Activated naive CD8-positive, alpha-beta T cell treated with anti-CD3 and anti-CD28 coated beads, Interleukin-2, amount 50 U/mL, for 24 hours (primary cell): ENCODE measurements at places on chromosomes 3 and 15.

GRCh38 chr3:116341381-116341780 lies 103.9 kb downstream of the LSAMP start:
- no peak for DNase-seq

- DNase-seq, result peak; percentile 11
These were observed 37.6 kb upstream of the WDR49 start for GRCh38 chr3:167691366-167691765.

DNA sequence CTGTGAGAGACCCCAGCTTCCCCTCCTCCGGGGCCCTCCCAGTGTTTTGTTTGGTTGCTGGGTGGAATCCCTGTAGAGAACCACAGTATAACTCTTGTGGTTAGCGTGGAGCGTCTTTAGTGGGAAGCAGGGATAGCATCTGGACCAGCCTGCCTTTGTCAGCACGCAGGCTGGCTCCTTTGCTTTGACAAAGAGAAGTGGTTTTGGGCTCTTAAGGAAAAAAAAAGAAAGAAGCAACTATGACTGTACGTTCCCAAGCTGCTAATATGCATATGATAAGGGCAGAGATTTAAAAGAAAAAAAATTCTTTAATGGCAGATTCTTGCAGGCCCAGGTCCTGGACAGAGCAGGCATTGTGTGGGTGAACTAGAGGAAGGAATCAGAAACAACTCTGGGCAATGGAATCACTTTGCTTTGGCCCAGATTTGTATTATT lies 340.8 kb upstream of the CTDSPL start:
- no peak for DNase-seq

- DNase-seq, result no peak
These were observed 33.8 kb downstream of the MFSD1 start for GRCh38 chr3:158835631-158836030.

DNA sequence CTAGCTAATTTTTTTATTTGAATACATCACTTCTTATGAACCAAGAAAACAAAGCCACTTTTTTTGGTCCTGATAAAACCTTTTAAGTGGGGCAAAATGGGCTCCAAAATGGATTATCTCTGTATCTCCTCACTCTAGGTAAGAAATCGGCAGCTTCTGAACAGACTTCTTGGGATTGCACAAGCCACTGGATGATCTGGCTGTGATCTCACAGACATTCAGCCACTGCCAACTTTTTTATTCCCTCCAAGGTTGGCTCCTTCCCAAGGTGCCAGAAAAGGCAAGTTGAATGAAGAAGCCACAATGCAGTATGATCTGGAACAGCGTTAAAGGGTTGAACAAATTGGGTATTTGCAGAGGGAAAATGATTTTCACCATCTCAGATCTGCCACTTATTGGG lies 73.2 kb downstream of the PRICKLE2 start:
- DNase-seq, result no peak

DNA sequence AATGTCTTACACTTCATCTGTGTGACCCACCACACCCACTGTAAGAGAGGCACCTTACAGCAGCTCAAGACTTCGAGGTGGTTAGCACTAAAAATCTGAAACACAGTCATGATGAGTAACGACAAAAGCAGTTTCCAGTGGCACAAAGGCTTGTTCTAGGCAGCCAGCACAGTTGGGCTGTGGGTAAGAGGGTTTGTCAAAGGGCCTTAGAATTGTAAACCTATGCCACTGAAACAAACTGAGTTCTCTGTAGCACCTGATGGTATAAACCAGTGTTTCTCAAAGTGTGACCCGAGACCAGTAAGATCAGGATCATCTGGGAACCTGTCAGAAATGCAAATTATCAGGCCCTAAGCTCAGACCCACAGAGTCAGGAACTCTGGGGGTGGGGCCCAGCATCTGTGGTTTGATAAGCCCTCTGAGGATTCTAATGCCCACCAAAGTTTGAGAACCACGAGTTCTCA lies 36.5 kb downstream of the DAPK2 start:
- DNase-seq, result peak; percentile 60

DNA sequence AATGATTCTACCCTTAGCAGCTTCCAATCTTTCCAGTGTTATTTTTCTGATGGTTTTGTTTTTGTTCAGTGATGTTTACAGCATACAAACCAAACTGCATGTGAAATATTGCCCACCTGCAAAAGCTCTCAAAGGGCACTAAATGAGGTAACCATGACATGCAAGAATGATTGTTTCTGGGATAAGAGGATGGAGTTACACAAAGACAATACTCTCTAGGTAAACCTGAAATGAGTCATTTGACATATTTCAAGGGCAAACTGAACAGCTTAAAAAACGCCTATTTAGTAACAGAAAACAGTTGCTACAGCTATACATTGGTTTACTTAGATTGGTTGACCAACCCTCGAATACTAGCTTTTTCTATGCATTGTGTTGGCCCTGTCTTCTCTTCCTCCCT lies 481.7 kb downstream of the ZPLD1 start:
- DNase-seq, result no peak
